RWPE1 (cell line): ENCODE measurements at places on chromosomes 16 and 17.

DNA sequence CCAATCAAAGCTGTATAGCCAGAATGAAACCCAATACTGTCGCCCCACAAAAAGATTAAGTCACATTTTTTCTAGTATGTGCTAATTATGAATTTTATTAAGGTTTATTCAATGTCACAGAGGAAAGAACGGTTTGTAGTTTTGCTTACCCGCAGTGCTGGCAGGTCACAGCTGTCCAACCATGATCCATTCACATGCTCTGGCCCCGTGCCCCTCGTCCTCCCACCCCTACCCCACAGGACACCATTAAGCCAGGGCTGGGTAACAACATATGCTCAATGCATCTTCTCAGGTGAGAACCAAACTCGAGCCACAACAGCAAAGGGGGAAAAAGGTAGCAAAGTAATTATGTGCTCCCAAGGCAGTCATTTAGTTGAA lies 589 bp upstream of the FBF1 start:
- DNase-seq = no peak

- no peak for DNase-seq
These were observed 73.6 kb upstream of the HAS3 start for GRCh38 chr16:69031877-69032301.

GRCh38 chr17:47882695-47883588 lies 13.1 kb upstream of the SP2 start:
- no peak for DNase-seq

DNA sequence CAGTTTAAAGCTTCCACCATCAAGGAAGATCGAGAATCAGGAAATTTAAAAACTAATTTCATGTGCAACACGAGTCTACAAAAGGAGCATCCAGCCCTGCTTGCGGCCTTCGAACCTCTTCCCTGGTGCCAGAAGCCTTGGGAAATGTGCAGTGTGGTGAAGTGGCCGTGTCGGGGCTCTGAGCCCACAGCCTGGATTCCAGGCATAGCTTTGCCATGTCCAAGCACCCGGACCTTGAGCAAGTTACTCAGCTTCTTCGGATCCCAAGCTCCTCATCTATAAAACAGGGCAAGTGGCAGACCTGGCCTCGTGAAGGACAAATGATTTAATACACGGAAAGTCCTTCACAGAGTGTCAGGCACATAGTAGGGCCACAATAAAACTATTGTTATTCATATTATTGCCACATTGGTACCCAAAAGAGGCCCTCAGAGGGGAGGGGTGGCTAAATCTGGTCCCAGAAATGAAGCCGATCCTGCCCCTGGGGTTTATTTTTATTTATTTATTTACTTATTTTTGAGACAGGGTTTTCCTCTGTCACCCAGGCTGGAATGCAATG lies 34.8 kb downstream of the COTL1 start:
- DNase-seq = no peak

DNA sequence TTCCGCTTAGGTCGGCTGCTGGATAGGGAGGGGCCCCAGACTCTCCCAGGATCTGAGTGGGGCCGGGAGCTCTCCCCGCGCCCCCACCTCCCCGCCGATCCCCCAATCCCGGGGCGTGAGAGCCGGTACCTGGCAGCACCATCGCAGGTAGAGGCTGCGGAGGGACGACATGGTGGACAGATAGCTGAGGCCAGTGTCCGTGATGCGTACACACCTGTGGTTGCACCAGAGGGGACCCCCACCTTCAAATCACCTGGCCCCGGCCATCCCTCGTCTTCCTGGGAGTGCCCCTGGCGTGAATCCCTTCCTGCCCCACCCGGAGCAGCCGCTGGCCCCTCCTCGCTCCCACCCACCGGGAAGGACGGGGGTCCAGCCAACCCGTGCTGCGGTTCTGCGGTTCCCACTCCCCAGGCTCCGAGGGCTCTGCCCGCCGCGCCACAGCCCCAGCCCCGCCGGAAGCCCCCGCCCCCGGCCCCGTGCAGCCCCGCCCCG lies 4.7 kb upstream of the WDR24 start:
- DNase-seq = no peak

DNA sequence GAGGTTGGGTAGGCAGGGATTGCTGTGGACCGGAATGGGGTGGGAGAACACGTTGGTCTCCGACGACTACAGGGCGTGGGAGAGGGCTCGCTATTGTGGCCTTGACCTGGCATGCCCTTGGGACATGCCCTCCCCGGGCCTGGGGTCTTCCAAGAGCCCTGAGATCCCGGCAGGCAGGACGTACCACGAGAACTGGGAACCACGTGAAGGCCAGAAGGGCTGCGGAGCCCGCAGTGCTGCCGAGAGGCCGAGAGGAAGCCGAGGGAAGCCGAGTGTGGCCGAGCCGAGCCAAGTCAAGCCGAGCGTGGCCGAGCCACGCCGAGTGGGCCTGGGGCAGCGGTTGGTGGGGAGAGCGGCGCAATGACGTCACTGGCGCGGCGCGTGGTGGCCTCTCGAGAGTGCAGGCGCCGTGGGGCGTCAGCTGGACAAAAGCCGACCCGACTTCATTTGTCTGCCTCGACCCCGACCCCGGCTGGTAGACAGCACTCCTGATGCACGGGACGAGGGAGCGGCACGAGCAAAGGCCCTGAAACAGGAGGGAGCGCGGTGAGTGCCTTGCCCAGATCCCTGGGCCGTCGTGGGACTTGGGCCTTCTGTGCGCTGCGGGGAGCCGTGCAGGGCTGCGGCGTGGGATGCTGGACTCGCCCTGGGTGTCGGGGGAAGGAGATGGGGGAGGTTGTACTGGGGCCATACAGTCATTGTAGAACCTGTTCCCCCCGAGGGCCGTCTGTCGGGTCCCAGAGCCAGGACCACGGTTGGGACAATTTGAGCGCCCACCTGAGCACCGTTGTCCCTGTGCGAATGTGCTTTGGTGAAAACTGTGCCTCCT lies 6.6 kb downstream of the SOCS1 start:
- DNase-seq = no peak

GRCh38 chr16:85750146-85750826 lies 610 bp downstream of the C16orf74 start:
- peak; percentile 44 for DNase-seq

- DNase-seq = no peak
These were observed 6.9 kb downstream of the CREBBP start for GRCh38 chr16:3873482-3874173.

- no peak for DNase-seq
These were observed 838 bp upstream of the TMEM97 start for GRCh38 chr17:28317966-28318758.

DNA sequence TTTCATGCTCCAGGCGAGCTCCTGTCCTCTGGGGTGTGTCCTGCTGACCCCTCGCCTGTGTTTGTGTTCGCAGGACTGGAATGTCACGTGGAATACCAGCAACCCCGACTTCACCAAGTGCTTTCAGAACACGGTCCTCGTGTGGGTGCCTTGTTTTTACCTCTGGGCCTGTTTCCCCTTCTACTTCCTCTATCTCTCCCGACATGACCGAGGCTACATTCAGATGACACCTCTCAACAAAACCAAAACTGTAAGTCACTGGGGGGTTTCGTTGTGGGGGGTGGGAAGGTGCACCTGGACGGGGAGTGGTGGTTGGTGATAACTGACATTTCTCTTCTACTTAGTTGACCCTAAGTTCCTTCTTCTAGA lies 58.3 kb downstream of the ABCC1 start:
- no peak for DNase-seq

DNA sequence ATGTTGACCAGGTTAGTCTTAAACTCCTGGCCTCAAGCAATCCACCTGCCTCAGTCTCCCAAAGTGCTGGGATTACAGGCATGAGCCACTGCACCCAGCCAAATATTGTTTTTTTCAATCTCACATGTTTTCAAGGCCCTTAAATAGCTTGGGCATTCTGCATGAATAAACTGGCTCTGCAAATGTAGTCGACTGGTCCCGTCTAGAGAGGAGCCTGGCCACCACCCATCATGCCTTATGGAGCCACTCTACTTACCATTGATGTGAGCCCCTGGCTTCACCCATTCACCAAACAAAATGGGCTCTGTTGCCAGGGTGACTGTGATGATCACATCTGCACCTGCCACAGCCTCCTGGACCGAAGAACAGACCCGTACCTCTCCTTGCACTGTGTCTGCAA lies 10.8 kb downstream of the CRYM start:
- no peak for DNase-seq

DNA sequence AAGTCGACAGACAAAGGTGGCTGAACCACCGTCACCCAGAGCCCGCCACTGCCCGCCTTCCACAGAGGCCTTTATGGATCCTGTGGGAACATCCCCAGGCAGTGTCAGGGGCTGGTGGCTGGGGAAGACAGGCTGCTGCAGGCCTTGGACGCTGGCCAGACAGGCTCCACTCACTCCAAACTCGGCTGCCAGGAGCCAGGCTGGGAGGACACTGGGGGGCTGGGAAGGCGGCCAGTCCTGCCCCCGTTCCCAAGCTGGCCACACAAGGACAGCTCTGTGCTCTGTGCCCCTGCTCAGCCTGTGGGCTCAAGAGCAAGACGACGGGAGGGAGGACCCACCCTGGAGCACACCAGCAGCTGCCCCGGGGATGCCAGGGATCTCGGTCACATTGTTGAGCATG lies 7.6 kb upstream of the LCAT start:
- no peak for DNase-seq
